ENCODE measurements at places on chromosomes 12 and 14. TPM values are rescaled to one million over a fixed set of nuclear protein-coding genes. Genes with fewer than 3 reads are reported as not detected.

GRCh38 chr12:49458816-49459215 lies 80.0 kb upstream of the KCNH3 start:
- DNase-seq = no peak

DNA sequence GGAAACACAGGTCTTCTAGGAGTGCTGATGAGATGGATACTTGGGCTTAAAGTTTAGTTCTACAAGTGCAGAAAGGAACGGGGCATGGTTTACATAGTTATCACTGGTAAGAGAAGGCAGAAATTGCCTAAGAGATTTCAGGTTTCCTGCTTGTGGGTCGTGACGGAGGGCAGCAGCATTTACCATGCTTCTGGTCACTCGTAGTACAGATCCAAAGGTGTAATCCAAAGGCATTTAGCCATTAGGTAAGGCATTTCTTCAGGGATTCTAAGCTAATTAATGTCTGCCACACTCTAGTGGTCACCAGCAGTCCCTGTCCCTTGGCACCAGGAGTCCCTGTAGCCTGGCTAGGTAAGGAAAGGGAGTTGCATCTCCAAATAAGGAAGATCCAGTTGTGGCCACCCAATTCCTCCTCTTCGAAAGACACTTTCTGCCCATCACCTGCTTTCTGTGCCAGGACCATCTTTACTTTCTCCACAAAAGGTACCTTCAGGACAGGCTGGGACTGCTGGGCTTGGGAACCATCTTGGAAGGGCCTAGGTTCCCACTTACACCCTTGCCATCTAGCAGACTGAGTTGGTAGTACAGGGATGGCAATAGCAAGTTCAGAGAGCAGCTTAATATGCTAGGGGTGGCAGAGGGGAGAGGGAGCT lies 1.5 kb downstream of the GSTZ1 start:
- no peak for DNase-seq

- no peak for DNase-seq
These were observed 6.0 kb downstream of the OR10P1 start for GRCh38 chr12:55642669-55643068.

GRCh38 chr12:51395283-51396230 lies 4.4 kb upstream of the GALNT6 start:
- no peak for DNase-seq

The LTBP2 gene
- total RNA-seq = 1.7 TPM

The TEAD4 gene
- 6.5 TPM for total RNA-seq

Measured in mucosa of descending colon (tissue), 3 donors.